Activated CD8-positive, alpha-beta memory T cell treated with anti-CD3 and anti-CD28 coated beads for 48 hours (primary cell): ENCODE measurements at places on chromosomes 6 and 20.

DNA sequence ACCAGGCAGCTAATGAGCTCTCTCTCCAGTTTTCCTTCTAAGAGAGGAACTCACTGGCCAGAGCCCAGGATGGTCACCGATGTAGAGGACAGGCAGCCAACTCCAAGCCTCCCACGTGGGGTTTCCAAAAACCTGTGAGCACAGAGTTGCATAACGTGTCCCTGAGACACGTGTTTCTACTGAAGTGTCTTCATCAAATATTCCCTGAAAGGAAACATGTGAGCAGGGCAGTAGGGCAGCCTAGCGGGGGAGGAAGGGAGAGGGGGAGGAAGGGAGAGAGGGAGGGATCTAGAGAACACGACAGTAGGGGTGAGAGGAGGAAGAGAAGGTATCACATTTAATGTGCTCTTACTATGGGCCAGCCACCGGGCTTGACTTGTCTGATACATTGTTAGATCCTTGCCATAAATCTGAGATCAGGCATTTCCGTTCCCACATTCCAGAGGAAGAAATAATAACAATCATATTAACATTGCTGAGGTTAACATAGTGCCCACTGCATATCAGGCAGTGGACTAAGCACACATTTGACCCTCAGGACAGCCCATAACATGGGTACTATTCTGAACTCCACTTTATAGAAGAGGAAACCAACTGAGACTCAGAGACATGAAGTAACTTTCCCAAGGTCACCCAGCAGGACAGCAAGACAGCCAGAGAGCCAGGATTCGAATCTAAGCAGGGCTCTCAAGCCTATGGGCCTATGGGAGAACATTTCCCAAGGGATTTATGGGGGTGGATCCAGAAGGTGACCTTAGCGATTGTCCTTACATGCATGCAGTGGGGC lies 4.5 kb upstream of the SYS1 start:
- DNase-seq, result no peak

DNA sequence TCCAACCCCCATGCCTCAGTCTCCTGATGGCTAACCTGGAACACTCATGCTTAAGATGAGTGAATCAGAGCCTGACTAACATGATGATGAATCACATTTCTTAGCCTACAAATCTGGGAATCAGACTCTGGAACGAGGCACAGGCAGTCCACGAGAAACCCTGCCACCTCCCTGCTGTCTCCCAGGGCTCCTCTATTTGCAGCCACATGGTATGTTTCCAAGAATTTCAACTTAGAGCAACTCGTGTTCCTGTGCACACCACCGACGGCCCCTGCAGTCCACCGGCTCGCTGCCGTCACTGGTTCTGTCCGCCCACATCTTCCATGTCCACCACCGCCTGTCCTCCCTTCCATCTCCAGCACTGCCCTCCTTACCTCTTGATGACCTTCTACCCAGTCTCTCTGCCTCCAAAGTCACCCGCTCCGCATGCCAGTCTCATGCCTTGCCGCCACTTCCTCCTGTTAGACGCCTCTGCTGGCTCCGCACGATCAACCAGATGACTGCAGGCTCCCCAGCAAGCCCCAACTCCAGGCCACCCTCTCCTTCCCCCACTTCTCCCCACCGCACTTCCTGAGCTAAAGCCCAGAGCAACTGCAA lies 87.6 kb downstream of the AGPAT4 start:
- DNase-seq, result no peak

- DNase-seq, result peak; percentile 54
These were observed 5.6 kb upstream of the ANKRD60 start for GRCh38 chr20:58233881-58234528.

- no peak for DNase-seq
These were observed 25.9 kb downstream of the PPARD start for GRCh38 chr6:35368038-35368887.

- no peak for DNase-seq
These were observed 91.2 kb upstream of the SCP2D1 start for GRCh38 chr20:18722371-18722770.

- DNase-seq, result no peak
These were observed 23.9 kb downstream of the DUSP22 start for GRCh38 chr6:315921-316752.
